ENCODE measurements at places on chromosomes 2 and 18.

DNA sequence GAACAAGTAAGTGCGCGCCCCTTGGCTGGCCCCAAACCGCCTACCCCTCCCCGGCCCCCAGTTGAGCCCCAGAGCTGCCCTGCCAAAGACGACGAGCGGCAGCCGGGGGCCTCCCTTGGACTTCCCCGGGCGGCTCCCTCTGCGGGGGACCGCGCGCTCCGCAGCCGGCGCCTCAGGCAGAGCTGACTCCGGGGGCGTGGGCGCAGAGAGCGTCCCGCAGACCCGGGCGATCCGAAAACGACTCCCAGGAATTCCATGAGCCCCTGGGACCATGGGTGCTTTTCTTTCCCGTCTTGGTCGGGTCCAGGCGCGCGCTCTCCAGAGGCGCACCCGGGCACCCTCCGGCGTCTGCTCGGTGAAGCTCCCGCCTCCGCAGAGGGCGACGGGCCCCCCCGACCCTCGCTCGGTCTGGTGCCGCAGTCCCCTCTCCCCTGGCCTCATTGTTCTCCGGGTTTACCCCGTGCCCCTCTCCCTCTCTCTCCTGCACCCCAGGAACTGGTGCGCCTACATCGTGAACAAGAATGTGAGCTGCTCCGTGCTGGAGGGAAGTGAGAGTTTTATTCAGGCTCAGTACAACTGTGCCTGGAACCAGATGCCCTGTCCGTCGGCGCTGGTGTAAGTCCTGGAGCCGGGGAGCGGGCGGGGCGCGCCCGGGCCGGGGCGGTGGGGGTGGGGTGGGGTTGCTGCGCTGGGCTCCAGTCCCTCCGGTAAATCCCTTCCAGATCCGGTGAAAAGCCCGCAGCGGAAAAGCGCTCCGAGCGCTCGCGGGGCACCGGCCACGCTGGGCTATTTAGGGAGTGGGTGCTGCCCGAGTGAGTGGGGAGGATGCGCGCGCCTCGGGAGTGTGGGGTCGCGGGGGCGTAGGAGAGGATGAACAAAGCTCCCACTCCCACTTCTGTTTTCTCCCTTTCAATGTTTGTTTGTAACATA lies 776 bp downstream of the EMILIN2 start:
- no peak for DNase-seq

DNA sequence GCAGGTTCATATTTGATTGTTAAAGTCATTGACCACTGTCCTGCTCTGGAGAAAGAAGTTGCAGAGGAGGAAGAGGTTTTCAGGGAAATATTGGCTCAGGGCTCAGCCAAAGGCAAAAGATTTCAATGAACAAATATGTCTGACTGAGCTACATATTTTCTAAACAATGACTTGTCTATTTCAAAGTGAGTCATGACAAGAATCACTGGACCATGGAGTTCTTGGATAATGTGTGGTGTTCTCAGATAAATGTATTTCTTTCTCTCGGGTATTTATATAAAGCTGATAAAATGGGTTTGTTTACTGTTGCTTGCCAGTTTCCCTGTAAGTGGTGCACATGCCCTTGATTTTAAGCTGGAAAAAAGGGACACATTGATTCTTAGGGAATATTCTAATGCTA lies 34.3 kb upstream of the RMP24 start:
- DNase-seq, result no peak

DNA sequence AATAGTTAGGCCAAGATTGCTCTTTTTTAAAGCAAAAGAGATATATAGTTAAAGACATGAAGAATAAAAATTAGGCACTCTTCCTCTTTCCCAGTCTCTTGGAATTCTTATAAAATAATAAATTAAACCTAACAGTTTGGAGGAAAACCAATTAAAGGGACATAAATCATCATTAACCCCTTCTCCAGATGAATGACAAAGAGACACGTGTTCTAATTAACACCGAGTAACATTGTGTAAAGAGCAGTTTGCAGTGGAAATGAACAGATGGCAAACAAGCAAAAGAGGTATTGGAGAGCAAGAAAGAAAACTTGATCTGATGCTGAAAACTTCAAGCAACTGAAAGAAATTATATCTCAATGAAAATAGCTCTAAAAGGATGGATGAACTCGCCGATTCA lies 48.4 kb downstream of the BCL2 start:
- no peak for DNase-seq

- no peak for DNase-seq
These were observed 114.6 kb downstream of the DOCK10 start for GRCh38 chr2:224927646-224928173.

DNA sequence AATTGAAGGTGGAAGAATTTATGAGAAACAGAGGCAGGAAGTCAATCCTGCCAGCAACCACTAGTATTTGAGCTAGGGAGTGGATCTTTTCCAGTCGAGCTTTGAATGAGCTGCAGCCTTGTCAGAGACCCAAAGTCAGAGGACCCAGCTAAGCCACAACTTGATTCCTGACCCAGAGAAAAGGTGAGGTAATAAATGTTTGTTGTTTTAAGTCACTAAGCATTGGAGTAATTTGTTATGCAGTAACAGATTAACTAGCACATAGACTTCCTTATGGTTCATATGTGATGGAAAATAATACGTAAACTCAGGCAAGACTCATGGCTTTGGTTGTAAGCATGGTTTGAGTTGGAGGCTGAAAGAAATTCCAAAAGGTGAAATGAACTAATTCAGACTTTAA lies 21.6 kb downstream of the EFEMP1 start:
- DNase-seq, result no peak

DNA sequence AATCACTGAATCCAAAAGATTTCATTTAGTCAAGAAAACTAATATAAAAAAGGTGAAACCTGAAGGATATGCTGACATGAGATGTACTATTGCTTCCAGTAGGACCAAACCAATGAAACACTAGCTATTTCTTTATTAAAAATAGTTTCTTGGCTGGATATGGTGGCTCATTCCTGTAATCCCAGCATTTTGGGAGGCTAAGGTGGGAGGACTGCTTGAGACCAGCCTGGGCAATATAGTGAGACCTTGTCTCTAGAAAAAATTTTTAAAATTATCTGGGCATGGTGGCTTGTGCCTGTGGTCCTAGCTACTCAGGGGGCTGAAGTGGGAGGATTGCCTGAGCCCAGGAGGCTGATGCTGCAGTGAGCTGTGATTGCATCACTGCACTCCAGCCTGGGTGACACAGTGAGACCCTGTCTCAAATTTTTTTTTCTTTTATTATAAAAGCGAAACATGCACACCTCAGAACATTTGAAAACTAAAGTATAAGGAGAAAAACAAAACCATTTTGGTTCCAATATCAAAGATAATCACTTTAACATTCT lies 266.2 kb downstream of the TGIF1 start:
- no peak for DNase-seq

- no peak for DNase-seq
These were observed 15.3 kb downstream of the FAM168B start for GRCh38 chr2:131077966-131078365.

- DNase-seq, result no peak
These were observed 274.3 kb upstream of the TRIB2 start for GRCh38 chr2:12442476-12442847.

DNA sequence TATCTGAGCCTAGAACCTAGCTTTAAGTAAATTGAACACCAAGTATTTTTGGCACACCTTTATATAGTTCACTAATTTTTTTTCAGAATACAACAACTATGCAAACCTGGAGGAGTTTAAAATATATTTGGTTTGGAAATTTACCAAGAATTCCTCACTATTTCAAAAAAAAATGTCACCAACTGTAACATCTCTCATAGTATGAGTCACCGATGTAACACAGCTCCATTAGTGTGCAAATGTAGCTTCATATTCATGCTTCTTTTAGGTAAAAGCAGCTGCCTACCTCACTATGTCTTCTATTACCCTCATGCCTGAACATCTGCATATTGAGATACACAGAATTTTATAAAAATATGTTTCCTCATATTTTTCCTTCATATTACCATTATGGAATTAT lies 80.5 kb downstream of the NRXN1 start:
- no peak for DNase-seq

- no peak for DNase-seq
These were observed 1092.6 kb upstream of the SLC39A10 start for GRCh38 chr2:194564422-194564821.

- DNase-seq, result no peak
These were observed 23.9 kb upstream of the CEP68 start for GRCh38 chr2:65032019-65032975.

DNA sequence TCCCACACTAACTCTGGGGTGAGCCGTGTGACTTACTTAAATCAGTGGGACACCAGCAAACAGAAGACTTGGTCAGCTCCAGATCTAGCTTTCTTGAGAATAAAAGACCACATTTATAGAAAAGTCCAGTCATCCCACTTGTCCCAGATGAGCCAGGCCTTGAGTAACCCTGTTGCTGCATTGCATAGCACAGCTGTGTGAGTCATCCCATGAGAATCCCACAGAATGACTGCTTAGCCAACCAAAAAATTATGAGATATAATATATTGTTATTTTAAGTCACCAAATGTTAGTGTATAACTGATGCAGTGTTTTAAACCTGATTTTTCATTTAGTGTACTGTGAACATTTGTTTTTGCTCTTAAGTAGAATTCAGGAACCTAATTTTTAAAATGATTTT lies 94.2 kb upstream of the FSHR start:
- DNase-seq, result peak; percentile 83

DNA sequence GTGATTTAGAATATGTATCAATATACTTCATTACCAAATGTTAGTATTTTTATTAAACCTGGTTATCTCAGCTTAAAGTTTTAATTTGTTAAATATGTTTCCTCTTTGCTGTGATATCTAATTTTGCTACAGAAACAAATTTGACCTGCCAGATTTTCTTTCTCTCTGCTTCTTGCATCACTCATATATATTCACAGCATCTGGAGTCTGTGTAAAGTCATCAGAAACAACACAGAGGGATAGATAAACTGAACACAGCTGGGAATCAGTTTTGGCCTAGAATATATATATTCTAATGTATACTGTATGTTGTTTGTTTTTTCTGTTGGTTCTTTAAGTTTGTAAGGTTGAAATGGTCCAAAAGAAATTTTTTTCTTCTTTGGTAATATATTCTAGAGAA lies 8.5 kb downstream of the PSMD14 start:
- DNase-seq, result no peak

GRCh38 chr2:205767617-205768016 lies 85.3 kb downstream of the NRP2 start:
- DNase-seq, result no peak

DNA sequence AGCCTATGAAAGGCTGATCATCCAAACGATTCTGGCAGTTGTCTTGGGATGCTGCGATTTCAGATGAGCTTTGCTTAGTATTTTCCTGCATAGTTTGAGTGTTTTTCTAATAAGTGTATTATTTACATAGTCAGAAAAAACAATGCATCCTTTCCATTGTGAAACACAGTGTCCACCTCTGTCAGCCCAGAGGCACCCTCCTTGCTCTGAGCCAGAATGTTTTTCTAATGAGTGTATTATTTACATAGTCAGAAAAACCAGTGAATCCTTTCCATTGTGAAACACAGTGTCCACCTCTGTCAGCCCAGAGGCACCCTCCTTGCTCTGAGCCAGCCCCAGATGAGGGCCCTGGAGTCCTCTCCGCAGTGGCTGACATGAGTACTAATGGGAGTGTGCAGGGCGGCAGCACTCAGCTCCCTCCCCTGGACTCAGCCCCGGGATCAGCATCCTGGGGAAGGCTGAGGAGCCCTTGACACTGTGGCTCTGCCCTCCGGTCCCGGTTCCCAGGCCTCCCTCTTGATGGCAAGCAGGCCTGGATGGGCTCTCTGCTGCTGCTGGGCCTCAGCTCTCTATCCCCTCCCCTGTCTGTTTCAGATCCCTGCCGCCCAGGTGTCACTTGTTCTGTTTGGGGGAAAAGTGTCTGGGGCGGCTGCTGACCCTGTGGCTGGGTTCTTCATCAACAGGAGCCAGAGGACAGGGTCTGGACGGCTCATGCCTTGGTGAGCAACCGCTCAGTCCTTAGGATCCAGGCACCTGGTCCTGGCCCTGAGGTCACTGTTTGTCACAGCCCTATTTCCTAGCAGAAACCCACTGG lies 5.9 kb downstream of the MFSD2B start:
- no peak for DNase-seq

DNA sequence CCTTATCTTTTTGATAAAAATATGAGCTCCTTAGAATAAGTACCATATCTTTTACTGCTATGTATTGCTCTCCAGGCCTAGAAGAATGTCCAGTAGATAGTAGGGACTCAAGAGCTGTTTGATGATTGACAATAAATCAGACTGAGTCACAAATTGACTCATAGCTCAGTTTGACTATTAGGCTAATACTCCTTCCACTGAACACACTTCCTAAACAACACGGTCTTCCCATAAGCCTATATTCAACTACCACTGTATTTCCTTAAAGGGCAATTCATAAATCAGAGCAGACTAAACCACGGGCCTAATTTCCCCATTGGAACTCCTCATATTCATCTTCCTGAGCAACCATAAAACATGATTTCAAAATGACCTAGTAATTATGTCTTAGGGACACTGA lies 258.5 kb downstream of the ALK start:
- no peak for DNase-seq

GRCh38 chr2:225660262-225661131 lies 261.0 kb downstream of the NYAP2 start:
- DNase-seq, result no peak

DNA sequence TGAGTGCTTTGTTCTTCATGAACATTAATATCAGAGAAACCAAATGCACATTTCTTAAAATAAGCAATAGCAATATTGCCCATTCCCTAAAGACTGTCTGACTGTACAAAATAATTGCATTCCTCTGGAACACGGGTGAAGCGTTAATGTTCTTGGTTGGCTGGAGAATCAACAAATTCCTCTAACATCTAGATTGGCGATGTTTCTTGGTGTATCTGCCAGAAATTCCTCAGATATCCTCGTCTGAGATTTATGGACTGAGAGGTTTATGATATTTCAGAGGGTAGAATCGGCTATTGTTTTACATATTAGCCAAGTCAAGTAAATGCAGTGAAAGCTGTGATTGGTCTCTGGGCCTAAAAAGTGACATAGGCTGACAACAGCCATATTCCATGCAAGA lies 27.1 kb upstream of the SPTBN1 start:
- no peak for DNase-seq

- no peak for DNase-seq
These were observed 10.0 kb upstream of the KIDINS220 start for GRCh38 chr2:8847400-8847799.

DNA sequence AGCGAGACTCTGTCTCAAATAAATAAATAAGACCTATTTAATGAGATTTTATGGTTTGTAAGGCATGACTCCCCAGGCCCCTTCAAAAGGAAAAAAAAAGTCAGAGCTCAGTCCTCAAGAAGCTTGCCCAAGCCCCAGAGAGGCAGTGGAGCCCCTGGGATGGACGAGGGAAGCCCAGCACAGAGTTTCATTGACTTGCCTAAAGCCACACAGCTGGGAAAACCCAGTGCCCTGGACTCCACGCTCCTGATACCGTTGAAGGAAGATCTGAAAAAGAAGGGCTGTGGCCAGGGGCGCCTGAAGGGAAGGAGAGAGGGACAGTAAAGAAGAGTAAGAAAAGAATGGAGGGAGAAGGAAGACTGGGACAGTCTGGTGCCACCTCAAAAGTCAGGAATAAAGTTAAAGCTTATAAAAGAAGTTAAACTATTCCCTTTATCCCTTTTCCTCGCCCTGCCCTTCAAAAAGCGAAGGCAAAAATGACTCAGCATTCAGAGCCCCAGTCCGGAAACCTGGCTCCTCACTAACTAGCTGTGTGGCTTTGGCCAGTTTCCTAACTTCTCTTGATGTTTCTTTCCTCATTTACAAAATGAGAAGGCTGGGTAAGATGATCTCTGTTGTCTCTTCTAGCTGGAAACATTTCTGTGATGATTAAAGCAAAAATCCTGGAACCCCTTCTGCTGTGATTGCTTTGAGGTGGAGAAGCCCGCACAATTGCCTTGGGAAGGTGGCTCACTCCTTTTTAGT lies 46.7 kb downstream of the LYPD1 start:
- peak; percentile 60 for DNase-seq

All from amniotic stem cell (primary cell).